ENCODE measurements at places on chromosomes 4 and X.

GRCh38 chrX:10010686-10011085 lies 43.5 kb downstream of the CLDN34 start:
- DNase-seq = no peak

GRCh38 chr4:164579270-164579942 lies 174.5 kb upstream of the SMIM31 start:
- DNase-seq = no peak

- DNase-seq = no peak
Observed at GRCh38 chrX:63963095-63963784, 178.2 kb upstream of the ARHGEF9 start.

DNA sequence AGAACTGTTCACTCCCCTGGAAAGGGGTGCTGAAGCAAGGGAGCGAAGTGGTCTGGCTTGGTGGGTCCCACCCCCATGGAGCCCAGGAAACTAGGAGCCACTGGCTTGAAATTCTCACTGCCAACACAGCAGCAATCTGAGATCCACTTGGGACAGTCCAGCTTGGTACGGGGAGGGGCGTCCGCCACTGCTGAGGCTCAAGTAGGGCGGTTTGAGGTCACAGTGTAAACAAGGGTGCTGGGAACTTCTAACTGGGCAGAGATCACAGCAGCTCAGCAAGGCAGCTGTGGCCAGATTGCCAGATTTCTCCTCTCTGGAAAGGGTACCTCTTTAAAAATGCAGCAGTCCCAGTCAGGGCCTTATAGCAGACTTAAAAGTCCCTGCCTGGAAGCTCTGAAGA lies 53.9 kb upstream of the GALNTL6 start:
- no peak for DNase-seq

DNA sequence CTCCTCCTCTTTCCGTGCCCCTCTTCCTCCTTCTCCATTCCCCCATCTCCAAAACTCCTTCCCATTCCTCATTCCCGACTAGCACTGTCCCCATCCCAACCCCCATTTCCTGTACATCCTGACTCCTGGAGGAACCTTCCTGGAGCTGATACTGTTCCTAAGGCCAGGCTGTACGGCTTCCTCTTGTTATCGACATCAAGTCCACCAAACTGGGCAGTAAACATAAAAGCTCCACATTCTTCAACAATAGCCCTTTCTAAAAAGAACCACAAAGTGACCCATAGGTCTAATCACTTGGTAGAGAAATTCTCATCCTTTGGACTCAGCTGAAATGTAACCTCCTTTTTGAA lies 22.9 kb downstream of the AWAT2 start:
- DNase-seq = no peak

DNA sequence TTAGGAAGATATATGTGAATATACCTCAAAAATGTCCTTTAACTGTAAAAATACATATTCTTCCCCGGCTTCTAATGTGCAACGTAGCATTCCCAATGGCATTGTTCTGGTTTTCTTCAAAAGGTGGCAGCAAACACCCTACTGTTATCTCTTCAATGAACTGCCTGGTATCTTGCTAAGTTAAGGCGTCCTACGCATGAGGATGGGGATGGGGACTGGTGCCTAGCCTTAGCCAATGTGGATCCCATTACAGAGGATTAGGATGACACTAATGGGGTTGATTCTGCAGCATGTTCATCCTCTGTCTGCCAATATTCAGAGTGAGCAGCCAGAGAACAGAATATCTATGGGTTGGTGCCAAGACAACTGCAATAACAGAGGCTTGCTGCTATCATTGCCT lies 334.9 kb upstream of the ADGRL3 start:
- DNase-seq = no peak

GRCh38 chrX:72498782-72499181 lies 73.9 kb downstream of the HDAC8 start:
- peak; percentile 45 for DNase-seq

DNA sequence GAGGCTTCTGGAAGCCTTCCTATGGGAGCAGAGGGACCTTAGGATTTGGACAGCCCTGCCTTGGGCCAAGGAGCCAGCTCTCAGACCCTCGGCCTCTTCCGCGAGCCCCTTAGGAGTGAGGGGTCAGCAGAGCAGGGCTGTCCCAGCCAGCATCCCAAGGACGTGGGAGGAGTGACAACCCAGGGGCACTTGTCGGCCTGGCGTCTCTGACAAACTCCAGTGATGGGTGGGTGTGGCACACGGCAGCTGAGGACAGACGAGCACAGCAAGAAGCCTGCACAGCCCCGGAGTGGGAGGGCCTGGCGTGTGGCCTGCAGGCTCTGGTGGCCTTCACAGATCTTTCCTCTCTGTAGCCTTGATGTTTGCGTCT lies 11.6 kb upstream of the TNIP2 start:
- no peak for DNase-seq

- DNase-seq = no peak
Observed at GRCh38 chrX:115561605-115562479, 868 bp downstream of the PLS3 start.

GRCh38 chr4:4613641-4614286 lies 71.9 kb upstream of the STX18 start:
- no peak for DNase-seq

DNA sequence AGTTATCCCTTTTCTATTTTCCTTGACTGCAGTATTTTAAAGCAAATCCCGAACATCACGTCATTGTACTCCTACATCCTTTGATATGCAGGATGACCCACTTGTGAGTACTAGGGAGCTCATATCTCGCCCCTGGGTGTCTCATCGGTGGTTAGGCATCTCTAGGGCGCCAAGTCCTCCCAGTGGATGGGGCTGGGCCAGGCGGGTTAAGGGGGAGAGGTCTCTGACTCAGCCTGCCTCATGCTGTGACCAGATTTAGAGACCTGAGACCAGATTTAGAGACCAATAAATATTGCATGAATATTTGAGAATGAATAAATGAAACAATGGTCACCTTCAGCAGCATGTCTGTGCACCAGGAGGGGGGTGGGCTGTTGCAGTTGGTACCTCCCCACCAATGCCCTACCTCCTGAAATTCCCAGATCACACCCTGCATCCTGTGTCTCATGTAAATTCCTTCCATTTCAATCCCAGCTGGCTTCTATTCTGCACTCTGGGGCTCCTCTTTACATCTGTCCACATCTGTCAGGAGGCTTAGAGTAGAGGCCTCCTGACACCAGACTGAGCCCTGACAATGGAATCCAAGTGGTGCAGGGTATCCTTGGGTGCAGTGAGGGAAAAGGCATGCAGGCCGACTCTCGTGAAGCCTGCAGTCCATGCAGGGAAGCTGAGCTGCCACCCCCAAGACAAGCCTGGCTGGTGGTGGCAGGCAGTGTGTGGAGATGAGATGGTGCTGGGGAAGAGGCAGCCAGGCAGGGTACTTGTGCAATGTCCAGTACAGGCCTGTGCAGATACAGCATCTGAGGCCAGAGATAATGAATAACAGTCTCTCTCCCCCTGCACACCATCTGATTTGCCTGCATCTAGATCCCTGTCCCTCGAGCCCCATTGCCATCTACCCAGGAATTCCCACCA lies 5.2 kb downstream of the APLN start:
- no peak for DNase-seq

- no peak for DNase-seq
Observed at GRCh38 chr4:116229420-116229819, 856.0 kb downstream of the TRAM1L1 start.

DNA sequence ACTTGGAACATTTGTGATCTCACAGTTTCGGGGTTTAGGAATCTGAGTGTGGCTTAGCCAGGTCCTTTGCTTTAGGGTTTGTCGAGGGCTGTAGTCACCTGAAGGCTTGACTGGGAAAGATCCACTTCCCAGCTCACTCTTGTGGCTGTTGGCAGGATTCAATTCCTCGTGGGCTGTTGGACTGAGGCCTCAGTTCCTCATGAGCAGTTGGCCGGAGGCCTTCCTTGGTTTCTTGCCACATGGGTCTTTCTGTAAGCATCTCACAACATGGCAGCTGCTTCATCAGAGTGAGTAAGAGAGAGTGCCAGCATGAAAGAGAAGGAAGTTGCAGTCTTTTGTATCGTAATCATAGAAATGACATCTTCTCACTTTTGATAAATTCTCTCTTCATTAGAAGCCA lies 11.1 kb downstream of the TXLNG start:
- DNase-seq = no peak

GRCh38 chr4:25687773-25688172 lies 32.1 kb downstream of the SLC34A2 start:
- DNase-seq = no peak

DNA sequence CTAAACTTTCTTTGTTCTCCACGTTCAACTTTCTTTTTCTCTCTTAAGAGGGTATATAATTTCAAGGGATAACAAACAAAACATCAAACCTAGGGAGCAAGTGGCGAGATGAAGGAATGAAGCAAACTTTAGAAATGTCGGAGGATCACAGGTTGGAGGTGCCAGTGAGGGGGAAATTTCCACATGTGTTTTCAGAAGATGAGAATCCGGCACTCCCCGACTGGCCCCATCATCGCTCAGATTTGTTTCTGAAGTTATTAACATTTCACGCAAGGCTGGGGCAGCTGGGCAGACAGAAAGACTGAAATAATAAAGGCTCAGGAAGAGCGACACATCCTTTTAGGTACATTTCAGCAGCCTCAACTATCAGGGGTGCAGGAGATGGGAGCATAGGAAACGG lies 134.9 kb downstream of the SMIM20 start:
- DNase-seq = no peak

DNA sequence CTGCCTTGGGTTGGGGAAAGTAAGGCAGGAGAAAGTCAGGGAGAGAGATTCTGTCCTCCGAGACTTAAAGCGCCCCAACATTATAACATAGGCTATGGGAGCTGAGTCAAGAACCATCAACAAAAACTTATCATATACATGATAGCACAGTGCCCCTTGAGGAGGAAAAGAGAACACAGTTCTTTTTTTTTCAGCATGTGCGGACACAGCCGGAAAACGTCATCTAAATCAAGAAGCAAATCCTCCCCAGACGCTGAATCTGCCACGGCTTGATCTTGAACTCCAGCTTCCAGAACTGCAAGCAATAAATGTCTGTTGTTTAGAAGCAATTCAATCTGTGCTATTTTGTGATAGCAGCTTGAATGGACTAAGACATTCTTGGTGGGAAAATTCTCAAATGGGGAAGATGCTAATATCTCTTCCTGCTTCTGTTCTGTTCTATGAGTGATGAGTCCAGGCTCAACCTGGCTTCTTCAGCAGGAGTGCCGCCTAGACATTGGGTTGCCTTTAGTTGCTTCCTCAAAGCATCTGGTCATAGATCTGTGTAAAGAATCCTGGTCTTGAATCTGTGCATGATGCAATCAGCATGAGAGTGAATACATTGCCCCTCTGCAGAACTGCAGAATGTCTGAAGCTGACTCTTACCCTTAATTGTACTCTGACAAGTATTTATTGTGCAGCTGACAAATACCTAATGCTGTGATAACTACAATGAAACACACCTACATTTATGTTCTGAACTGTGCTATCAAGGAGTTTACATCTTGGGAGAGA lies 549.8 kb upstream of the PRKX start:
- peak; percentile 5 for DNase-seq

GRCh38 chrX:85114776-85115175 lies 111.1 kb downstream of the APOOL start:
- DNase-seq = no peak

- no peak for DNase-seq
Observed at GRCh38 chr4:87073199-87074120, 138.6 kb downstream of the AFF1 start.

DNA sequence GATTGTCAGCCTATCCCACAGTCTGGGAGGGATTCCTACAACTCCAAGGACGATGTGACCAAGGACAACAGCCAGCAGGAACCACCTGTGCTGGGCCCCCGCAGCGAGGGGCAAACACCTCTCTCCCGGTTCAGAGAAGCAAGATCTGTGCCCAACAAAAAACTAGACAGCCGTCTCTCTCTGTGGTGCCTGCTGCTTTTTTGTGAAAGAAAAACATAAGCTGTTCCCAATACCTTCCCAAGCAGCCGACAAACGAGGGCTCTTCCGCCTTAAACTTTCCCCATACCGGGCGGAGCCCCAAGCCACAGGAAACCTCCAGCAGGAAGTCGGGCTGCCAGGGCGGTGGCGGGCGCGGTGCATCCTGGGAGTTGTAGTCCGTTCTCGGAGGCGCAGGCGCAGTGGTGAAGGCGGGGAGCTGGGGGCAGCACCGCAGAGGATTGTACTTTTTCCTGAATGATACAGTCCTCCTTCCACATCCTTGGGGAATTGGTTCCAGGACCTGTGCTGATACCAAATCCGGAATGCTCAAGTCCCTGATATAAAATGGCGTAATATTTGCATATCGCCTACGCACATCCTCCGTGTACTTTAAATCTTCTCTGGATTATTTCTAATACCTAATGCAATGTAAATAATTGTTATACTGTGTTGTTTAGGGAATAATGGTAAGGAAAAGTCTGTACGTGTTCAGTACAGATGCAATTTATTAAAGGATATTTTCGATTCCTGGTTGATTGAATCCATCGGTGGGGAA lies 63.1 kb upstream of the IRF2 start:
- DNase-seq = peak; percentile 78

DNA sequence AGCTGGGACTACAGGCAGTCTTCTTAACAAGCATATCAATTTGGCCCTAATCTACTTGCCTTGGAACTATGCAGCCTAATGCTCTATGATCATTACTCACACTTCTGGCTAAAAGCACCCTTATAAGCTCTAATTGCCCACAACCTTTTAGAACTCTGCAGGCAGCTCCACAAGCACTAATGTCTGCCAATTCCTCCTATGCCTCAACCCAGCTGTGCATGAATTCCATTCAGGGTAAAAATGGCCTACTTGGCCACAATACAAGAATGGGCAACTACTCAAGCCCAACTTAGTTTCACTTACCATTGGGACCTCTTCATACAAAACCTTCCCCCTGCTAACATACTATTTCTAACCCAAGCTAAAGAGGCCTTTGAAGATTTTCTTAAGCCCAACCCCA lies 51.7 kb downstream of the ZNF718 start:
- DNase-seq = no peak

- no peak for DNase-seq
Observed at GRCh38 chrX:132270699-132271098, 51.5 kb upstream of the RAP2C start.

DNA sequence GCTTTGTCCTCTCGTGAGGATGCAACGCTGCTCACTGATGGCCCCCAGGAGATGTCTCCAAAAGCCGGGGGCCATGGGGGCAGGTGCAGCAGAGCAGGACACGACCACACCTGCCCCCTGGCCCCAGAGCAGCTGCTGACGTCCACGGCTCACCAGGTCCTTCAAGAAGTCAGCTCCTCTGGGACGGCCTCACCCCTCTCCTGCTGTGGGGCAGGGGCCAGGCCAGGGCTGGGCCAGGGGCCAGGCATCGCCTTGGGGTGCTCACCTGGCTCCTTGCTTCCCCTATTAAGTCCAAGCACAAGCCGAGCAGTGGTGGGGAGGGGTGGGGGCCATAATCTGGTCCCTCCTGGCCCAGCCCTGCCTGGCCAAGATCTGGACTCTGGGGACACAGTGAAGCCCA lies 28.6 kb upstream of the MXD4 start:
- DNase-seq = no peak

DNA sequence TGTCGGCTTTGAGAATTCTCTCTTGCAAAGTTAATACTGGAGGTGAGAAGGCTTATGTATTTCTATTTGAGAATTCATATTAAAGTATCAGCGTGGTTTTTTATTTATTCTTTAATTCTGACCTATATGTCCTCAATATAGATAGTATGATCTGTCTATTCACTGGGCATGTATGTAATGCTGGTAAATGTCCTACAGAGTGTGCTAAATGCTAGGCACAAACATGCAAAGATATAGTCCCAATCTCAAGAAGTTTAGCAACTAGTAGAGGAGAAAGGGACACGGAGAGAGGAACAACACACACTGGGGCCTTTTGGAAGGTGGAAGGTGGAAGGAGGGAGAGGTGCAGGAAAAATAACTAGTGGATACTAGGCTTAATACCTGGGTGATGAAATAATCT lies 11.0 kb upstream of the BMPR1B start:
- no peak for DNase-seq
